ENCODE measurements at places on chromosomes 7 and 10. TPM values are rescaled to one million over a fixed set of nuclear protein-coding genes. Genes with fewer than 3 reads are reported as not detected.

Gene GPRIN2
- total RNA-seq: 19.3 TPM

Gene WNT16
- 1.2 TPM for total RNA-seq

Gene WNT2
- 0.16 TPM for total RNA-seq

Gene TBX20
- not detected for total RNA-seq

Gene HOXA7
- not detected for total RNA-seq

Gene TMEM270
- not detected for total RNA-seq

Gene TFAM
- total RNA-seq: 53.0 TPM

Gene ADD3
- total RNA-seq: 109 TPM

Gene HOXA11
- not detected for total RNA-seq

Gene SUN3
- total RNA-seq: not detected

Gene TAS2R16
- not detected for total RNA-seq

Gene HELLS
- total RNA-seq: 18.9 TPM

GRCh38 chr10:55822096-55822495 lies 539.0 kb downstream of the ZWINT start:
- DNase-seq: no peak

DNA sequence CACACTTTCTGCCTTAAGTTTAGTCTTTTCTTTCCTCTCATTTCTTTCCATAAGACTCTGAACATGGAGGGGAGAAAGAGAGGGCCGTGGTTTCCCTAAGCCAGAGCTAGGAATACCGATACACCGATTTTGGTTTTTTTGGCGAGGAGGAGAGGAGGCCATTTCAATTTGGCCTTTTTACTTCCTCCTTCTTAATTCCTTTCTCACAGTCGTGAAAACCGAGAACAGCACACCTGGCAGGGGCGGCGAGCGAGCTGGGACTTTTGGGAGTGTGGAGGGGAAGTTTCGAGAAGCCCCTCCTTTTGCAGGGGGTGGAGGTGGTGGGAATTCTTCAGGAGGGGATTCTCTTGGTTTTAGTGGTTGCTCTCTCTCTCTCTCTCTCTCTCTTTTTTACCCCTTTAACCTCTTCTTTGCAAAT lies 6.2 kb downstream of the GATA3 start:
- DNase-seq: no peak

GRCh38 chr7:22858640-22859561 lies 36.3 kb upstream of the TOMM7 start:
- no peak for DNase-seq

DNA sequence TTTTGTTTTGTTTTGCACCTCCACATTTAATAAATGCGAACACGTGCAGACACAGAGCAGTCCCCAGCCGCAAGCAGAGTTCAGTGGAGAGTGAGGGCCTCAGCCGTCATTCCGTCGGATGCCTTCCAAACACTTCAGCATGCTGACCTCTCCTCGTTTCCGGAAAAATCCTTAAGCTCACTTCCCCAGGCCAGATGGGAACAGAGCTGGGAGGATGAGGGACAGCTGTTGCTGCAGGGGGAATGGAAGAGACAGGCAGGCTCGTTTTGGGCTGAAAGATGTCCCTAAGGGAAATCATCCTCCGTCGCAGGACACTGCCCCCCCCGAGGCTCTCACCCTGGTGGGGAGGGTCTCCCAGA lies 17.2 kb upstream of the FGFR2 start:
- no peak for DNase-seq

DNA sequence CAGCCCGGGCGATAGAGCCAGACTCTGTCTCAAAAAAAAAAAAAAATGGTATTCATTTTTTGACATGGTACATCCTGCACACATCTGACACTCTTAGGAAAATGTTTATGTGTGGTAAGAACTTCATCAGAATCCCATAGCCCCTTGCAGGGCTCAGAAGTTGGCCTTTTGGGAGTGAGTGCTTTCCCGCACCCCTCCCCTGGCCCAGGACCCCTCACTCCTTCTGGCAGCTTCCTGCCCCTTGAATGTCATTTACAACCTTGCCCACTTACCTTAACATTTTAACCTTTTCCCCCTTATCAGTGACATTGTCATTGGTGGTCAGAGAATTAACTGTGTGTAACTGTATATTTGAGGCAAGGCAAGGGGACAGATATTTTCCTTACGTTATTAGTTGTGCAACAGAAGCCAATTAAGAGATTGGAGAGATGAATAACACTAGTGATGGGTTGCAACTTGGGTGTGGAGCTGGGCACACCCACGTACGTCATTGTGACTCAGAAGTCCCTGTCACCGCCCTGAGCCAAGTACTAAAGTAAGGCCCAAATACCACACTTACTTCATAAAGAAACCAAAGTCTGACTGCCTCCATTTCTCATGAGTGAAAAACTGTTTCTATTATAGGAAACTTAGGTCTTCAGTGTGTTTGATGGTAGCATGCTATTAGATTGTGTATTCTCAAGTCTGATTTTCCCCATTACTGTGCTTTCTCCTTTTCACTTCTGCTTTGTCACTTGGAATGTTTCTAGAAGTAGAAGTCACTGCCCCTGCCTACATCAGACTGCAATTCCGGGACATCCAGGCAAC lies 31.6 kb downstream of the OGDH start:
- no peak for DNase-seq

DNA sequence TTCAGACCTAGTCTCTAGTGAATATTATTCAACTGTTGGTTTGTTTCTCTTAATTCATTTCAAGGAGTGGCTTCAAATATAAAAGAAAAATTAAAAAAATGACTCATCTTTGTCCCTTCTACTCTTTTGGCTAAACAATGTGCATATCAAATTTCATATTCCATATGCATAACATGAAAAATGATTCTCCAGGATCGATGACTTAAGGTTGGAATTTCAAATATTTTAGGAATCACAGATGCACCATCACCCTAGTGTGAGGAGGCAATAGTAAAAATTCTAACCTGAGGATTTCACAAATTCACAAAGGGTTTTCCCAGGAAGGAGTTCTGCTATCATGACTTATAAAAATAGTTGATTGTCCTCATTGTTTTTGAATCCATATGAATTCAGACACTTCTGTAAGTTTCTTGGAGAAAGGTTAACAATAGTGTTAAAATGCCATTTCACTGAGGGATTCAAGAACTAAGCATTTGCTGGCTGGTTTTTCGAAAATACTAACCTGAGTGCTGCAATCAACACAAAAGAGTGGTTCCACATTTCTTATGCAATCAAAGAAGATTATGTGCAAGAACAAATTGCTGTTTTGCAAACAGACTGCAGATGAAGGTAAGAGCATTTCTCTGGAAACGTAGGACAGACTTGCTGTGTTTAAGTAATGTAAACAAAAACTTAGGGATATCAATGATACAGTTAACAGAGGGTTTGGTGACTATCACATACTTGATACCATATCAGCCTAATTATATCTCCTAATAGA lies 547.5 kb upstream of the LRRTM3 start:
- no peak for DNase-seq

- no peak for DNase-seq
Measured at GRCh38 chr7:100676501-100677306, 3.2 kb downstream of the GNB2 start.

DNA sequence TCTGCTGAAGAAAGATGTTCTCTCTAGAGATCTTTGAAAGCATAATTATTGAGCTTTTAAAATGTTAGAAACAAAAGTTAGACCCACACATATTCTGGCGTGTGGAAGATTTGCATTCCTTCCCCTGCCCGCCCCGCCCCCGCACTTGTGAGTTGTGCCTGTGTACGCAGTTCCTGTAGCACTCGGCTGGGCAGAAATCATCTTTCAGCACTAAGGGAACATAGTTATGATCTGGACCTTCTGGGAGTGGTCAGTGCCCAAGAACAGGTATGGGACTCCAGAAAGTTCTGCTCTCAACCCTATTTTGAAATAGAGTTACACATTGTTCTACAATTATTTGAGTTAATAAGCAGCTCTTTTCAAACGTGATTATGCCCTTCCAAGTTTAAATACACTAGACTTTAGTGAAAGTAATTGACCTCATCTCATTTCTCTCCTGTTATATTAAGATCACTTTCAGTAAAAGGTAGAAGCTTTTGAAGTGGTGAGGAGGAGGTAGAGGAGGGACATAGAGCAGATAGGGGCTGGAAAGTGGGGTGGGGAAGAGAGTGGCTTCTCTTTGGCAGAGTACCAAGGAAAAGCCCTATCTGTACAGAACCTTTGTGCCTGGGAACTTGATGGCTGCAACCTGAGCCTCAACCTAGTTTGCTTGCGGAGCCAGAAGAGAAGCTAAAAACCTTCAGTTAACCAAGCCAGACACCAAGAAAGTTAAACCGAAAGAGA lies 5.7 kb downstream of the BLVRA start:
- DNase-seq: no peak

GRCh38 chr7:116592041-116592355 lies 67.2 kb downstream of the CAV1 start:
- no peak for DNase-seq

DNA sequence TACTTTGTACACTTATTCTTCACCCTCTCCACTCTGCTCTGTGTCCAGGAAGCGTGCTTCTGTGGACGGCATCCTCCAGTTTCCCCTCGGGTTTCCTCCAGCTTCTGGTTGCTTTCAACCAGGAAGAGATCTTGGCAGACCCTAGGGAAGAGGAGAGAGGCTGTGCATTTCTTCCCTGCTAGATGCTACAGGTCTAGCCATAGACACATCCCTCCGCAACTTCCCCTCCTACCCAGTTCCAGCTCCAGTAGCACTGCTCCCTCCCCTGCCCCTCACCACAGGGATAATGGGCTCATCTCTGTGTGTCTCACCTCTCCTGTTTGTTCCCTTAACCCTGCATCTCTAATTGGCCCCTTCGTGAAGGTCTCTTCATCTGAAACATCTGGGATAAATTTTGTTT lies 16.3 kb downstream of the TLL2 start:
- DNase-seq: no peak

- DNase-seq: no peak
Measured at GRCh38 chr7:38833329-38833728, 75.7 kb downstream of the VPS41 start.

DNA sequence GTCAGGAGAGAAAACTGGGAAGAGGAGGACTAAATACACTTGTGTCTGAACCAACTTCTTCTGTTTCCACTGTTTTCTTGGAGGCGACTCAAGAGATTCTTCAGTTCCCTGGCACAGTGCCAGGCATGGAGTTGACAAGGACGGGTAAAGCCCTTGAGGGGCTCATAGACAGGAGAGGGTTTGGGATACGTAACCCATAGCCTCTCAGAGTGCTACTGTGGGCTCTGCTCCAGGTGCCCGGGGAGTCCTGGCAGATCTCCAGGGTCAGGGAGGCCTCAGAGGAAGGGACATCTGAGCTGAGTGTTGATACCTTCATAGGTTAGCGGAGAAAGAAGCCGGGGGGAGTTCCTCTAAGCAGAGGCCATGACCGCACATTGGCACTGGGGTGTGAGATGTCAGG lies 42.0 kb downstream of the GALNT17 start:
- no peak for DNase-seq

GRCh38 chr10:29039091-29039490 lies 249.8 kb upstream of the LYZL1 start:
- DNase-seq: no peak

GRCh38 chr10:103676058-103676785 lies 179.2 kb downstream of the SH3PXD2A start:
- DNase-seq: no peak

DNA sequence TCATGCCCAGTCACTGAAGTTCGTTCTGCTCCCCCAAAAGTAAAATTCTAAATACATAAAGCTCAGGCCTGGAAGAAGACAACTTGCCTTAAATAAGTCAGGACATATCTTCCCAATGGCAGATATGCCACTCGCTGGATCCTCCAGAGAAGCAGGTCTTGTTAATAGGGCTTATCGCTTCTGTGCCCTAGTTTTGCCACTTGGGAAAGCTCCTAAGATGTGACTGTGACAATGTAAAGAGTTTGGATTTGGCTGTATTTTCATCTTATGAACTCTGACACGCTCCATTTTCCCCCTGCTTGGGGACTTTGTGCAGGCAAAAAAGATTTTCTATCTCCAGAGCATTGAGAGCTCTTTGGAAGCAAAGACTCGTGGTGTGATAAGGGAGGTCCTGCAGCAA lies 279.9 kb downstream of the WDR11 start:
- DNase-seq: no peak

GRCh38 chr10:126264102-126265018 lies 123.9 kb downstream of the ADAM12 start:
- no peak for DNase-seq

GRCh38 chr10:71392791-71393781 lies 3.6 kb upstream of the CDH23 start:
- DNase-seq: no peak

DNA sequence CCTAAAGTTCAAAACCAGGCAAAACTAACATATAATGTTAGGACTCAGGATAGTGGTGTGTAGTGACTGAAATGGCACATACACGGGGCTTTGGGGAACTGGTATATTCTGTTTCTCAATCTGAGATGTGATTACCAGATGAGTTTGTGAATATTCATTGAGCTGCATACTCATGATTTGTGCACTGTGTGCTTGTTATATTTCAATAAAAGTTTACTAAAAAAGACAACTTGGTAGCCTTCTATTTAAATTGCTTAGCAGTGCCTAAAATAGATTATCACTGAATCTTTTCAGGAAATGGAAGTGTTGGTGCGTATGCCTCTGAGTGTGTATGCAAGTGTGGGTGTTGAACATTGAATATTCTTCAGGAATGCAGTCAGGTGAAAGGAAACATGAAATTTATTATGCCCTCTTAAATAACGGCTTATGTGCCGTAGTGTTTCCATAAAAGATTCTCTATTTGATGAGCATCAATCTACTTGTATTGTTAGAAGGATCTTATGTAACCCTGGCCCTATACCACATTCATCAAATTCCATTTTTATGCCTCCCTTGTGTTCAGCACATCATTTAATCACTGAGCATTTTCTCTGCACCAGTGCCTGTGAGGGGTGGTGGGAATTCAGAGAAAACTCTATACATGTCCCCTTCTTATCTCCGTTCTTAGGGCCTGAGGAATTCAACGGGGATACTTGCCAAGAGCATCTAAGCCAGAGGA lies 82.6 kb upstream of the AUTS2 start:
- DNase-seq: no peak

DNA sequence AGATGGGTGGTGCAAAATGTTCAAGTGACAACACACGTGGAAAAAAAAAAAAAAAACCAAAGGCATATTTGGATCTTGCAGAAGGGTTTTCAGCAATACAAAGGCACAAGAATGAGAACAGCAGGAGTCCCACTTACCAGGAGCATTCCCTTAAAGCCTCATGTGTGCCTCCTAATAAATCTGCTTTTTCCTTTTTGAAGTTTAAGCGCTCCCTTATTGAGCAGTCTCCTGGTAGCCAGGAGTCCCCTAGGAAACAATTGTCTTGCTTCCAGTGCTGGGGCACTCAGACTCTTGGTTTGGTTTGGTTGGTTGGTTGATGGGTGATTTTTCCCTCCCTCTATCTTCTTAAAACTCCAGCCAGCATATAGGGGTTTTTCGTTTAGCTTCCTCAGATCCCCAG lies 321.8 kb upstream of the NFE2L3 start:
- DNase-seq: no peak

DNA sequence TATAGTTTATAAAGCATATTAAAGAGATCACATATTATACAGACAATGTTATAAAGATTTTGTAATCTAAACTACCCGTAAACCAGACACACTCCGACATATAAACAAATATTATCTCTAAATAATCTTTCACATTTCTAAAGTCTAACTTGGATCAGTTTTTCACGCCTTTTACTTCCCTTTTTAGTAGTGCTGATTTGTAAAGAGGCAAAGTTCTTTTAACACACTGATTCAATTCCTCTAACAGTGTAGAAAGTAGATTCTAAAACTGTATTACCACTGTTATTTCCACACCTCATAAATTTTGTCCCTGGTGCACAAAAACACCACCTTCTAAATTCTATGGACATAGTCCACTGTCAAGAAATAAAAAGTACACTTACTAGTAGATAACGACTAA lies 230.9 kb downstream of the DOCK4 start:
- no peak for DNase-seq

GRCh38 chr10:11822026-11822756 lies 965 bp upstream of the PROSER2 start:
- no peak for DNase-seq

GRCh38 chr7:119374436-119374835 lies 898.5 kb upstream of the KCND2 start:
- no peak for DNase-seq

Measured in occipital lobe (tissue), 3 donors.